ENCODE measurements at places on chromosomes 6 and 20. TPM values are rescaled to one million over a fixed set of nuclear protein-coding genes. Genes with fewer than 3 reads are reported as not detected.
A peak's percentile ranks its signal among the peaks of the same experiment; 100 is the strongest.

Gene GPX5
- polyA plus RNA-seq = not detected

- no peak for DNase-seq
Measured at GRCh38 chr6:68760941-68761676, 126.0 kb downstream of the ADGRB3 start.

DNA sequence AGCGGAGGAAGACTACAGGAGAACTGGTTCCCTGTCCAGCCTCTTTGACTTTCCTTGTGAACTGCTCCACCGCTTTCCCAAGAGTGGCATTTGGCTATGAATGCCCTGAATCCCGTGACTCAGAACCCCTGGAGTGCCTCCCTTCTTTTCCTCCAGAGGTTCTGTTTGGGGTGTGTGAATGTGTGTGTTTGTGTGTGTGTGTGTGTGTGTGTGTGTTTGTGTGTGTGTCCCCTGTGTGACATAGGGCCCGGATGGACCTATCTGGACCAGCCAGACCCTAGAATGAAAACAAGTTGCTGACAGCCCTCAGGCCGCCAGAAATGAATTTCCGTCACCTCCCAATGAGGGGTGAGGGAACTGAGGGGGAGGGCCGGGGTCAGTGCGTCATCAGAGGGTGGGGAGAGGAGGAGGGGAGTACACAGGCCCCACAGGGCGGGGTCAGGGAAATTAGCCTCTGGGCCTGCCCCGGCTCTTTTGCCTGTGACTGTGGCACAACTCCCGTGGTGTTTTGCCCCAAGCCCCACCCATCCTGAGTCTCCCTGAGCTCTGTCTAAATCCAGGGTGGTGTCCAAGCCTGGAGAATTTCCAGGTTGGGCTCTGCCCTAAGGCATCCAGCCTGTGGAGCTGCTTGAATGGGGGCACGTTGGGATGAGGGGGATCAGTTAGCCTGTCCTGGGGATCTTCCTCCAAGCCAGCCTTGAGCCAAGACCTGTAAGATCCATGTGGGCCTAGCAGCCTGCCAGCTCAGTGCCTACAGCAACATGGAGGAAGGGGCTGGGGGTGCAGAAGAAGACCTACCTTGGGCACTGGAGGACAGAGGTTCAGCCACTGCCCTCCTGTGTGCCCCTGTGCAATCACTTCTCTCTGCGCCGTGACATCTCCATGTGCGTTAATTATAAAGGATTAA, 15.2 kb upstream of the MRPS18A start:
- DNase-seq = peak; percentile 83

DNA sequence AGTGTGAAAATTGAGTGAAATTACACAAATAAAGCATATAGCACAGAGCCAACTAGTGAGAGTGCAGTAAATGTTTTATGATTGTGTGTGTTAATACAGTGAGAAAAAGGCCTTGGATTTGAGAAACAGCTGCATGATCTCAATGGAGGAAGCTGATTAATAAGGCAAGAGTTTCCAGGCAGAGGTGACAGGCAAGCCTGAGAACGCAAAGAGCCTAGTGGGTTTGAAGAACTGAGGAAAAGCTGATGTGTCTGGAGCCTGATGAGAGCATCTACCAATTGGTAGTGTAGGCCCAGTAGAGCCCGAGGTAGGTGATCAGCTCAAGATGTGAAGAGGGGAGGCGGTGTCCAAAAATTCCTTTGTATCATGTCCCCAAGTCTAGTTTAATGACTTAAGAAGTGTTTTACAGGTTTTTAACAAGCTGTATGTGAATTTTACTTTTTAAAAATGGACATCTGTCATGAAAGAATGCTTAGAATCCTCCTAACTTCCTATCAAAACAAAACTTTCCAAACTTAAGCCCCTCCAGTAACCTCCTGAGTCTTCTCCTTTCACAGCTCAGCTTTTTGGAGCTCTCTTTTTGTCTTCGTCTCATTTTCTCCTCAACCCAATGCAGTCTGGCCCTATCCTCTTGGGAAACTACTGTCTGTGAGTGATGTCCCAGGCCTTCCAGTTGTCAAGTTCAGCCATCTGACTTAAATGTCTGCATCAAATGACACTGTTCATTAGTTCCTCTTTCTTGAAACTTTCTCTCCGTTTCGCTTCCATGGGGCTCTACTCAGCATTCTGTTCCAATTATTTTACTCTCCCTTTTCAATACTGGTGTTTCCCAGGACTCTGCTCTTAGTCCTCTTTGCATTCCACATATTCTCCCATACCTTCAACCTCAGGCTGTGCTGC, 1.2 kb downstream of the CDC40 start:
- DNase-seq = no peak

DNA sequence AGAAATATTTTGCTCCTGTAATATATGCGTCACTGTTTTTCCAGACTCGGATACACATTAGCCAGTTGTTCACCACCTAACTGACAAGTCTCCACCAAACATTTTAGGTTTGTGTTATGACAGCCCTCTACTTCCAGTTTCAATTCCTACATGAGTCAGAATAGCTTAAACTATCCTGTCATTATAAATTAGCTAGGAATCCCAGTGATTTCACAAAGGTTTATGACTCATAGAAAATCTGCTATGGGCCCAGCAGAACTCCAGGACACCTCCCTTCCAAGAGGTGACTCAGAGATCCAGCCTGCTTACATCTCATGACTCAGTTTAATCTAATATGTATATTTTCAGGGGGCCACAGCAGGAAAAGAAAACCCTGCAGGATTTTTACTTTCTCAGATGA, 17.4 kb upstream of the PLCB4 start:
- no peak for DNase-seq

DNA sequence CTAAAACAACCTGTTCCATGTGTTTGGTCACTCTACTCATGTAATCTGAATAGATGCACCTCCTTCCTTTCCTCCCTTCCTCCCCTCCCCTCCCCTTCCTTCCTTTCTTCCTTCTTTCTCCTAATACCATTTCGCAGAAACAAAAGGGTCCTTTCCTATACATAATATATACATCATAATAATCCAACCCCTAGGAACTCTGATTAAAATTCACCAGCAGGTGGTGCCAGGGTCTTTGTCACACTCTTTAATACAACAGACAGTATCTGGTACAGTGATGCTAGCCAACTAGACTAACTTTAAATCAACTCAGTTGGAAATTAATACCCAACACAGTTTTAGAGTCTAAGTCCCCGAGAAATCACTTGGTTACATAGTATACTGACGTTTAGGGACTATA, 181.2 kb upstream of the SHLD1 start:
- no peak for DNase-seq

GRCh38 chr6:3304500-3305215, 45.9 kb downstream of the PSMG4 start:
- DNase-seq = no peak

Gene GABRR1
- not detected for polyA plus RNA-seq

GRCh38 chr20:51027035-51027795, 4.3 kb upstream of the KCNG1 start:
- DNase-seq = no peak

Gene SLC17A1
- not detected for polyA plus RNA-seq

Gene BPIFB4
- polyA plus RNA-seq = not detected

- no peak for DNase-seq
Measured at GRCh38 chr6:106639812-106640211, 10.4 kb downstream of the QRSL1 start.

GRCh38 chr6:16690608-16691142, 70.6 kb downstream of the ATXN1 start:
- DNase-seq = no peak

DNA sequence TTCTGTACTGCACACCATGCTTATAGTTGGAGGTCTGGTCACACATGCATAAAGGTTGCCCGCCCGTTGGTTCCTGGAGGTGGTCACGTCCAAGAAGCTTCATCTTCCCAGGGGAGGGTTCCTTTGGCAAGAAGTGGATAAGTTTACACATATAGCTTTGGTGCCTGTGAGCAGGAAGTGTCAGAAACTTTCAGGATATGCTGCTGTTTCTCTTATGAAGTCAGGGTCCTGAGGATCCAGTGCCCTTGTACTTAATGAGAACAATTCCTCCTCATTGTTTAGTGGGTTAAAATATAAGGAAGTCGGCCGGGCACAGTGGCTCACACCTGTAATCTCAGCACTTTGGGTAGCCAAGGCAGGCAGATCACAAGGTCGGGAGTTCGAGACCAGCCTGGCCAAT, 115.5 kb upstream of the DUSP22 start:
- DNase-seq = no peak

GRCh38 chr20:24837781-24838450, 111.2 kb upstream of the CST7 start:
- DNase-seq = no peak

DNA sequence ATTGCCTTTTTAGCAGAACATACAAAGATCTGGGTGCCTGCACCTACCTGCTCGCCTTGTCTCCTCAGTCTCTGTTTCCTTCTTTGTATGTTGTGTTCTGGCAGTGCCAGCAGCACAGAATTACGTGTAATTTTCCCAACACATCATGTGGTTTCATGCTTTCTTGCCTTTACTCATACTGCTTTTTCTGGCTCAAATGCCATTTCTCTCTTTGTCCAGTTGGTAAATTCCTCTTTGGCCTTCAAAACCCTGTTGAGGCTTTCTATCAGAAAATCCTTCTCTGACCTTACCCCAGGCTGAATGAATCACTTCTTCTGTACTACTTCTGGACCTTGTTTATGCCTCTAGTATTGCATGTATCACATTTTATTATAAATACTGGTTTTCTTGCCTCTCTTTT, 31.8 kb downstream of the L3MBTL3 start:
- DNase-seq = no peak

DNA sequence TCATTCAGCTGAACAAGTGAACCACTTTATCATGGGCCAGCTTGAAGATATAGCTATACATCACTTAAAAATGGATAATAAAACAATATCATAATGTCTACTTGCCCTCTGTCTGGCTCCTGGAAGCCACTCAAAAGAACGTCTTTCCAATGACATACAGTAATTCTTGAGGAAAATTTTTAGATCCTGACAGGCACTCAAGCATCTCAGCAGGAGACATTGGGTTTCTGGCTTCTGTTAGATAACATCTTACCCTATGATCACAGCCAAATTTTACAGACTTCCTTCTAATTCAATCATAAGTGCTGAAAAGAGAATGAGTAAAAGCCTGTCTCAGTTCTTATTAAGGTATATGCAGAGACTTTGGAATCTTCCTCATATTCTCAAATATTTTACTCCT, 330 bp downstream of the CGA start:
- DNase-seq = no peak

GRCh38 chr6:40490508-40490907, 96.7 kb downstream of the LRFN2 start:
- no peak for DNase-seq

GRCh38 chr6:136744889-136745288, 47.4 kb downstream of the MAP3K5 start:
- DNase-seq = no peak

DNA sequence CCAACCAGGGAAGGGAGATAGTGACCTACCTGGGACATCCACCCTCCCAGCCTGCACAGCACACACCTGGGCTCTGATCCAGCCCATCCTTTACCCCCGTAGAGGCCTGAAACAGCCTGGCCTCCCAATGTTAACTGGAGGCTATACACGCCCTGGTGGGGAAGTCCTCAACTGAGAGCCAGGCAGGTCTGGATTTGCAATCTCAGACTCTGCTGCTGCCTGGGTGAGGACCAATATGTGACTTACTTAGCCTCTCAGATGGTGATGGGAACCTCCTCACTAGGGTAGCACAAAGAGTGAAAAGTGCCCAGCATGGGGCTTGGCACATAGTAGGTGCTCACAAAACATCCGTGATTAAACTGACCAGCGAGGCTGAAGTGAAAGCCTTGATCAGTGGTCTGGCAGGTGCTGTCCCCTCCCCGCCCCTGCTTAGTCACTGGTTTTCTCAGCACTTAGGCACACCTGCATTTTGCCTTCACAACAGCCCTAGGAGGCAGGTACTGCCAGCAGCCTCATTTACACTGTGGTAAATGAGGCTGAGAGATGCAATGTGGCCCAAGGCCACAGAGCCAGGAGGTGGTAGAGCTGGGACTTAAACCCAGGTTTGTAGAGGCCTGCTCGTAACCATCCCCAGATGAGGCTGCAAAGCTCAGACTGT, 12.4 kb downstream of the PEDS1 start:
- no peak for DNase-seq

DNA sequence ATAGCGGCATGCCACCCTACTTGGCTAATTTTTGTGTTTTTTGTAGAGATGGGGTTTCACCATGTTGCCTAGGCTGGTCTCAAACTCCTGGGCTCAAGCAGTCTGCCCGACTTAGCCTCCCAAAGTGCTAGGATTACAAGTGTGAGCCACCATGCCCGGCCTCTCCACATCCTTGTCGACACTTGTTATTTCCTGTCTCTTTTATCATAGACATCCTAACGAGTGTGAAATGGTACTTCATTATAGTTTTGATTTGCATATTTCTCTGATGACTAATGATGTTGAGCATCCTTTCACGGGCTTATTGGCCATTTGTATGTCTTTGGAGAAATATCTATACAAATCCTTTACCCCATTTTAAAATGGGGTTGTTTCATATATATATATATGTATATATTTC, 39.0 kb upstream of the ASXL1 start:
- no peak for DNase-seq

DNA sequence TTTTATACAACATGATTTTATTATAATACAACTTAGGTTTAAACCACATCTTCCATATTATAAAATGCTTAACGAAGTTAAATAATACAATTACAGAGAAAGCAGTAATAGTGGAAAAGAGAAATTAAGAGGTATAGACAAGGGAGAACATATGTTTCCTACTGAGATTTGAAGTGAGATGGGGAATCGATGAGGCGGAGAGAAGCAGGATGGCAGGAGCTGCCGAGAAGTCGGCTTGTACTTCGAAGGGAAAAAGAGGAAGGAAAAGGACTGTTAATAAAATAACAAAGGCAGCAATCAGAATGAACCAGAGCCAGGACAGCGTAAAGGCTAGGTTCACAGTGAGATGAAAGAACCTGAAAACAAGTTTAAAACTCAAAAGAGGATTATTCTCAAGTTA, 15.4 kb downstream of the FBXL4 start:
- DNase-seq = no peak

- DNase-seq = no peak
Measured at GRCh38 chr6:150527100-150527499, 72.6 kb upstream of the PLEKHG1 start.

DNA sequence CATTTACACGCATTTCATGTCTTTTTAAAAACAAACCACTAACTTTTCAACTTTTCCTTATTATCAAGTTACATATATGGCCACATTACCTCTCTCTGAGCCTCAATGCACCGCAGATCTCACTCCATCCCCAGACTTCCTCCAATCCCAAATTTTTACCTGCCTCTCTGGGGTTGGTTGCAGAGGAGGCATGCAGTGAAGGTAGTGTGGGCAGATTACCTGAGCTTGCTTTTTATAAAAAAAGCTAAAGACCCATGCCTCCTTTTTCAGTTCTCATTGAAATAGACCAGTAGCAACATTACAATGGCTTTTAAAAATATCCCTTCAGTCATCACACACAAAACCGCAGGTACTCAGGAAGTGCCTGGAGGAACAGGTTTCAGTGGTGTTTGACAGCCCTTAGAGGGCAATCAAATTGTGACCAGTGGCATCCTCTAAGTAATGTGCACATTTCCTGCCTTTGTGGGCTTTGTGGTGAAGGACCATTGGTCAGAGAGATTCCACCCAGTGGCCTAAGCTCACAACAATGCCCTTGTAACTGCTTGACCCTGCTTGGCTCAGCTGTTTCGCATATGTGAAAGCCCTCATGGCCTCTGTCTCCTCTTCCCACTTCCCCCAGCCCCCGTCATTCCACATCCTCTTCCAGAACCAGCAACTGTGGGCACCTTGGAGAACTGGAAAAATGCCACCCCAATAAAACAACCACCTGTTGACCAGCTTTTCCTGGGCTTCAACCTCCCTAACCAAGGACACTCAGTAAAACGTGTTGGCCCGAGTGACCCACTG, 30.2 kb upstream of the IL17A start:
- no peak for DNase-seq

- DNase-seq = no peak
Measured at GRCh38 chr20:46995561-46996142, 101.0 kb downstream of the EYA2 start.

GRCh38 chr20:45098103-45098773, 2.7 kb downstream of the KCNS1 start:
- no peak for DNase-seq

Data from ovary (tissue), 10 donors.